Fibroblast of gingiva (primary cell): ENCODE measurements at places on chromosomes 7 and 10.

- peak; percentile 55 for DNase-seq
These were observed 3.2 kb downstream of the DNAJB6 start for GRCh38 chr7:157339777-157340677.

DNA sequence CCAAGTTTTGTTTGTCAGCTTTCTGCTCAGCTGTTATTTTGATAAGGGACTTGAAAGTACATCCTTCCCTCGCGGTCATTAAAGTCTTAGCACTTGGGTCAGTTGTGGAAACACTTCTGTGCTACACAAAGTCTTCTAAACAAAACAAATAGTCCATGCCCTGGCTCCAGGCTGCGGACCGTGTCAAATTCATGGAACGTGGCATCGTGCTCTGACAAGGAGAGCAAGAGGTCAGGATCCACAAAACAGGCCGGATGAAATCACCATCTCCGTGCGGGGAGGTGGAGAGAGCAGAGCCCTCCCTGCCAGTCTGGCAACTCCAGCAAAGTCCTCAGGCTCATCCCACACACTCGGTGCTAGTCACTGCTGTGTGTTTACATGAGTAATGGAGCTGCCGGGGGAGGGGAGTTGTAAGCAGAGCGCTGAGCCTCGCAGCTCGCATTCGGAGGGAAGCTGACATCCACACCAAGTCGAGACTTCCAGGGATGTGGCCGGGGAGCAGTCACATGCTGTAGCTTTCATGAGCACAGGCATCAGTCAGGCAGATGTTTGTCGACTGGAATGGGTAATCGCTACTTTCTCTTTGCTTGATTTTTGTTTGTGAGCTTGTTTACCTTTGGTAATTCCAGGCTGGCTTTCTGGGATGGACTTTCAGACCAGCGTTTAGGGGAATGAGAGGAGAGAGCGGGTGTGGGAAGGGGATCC lies 147.6 kb downstream of the ARID5B start:
- DNase-seq = peak; percentile 99

- DNase-seq = no peak
These were observed 78.0 kb downstream of the WDR11 start for GRCh38 chr10:120929166-120929565.

GRCh38 chr7:14761510-14762296 lies 140.8 kb downstream of the DGKB start:
- peak; percentile 74 for DNase-seq

GRCh38 chr10:119428789-119429188 lies 113.7 kb downstream of the RGS10 start:
- no peak for DNase-seq
